Camera-type eye (tissue), 1 donor: ENCODE measurements at places on chromosomes 5 and 9. TPM values are rescaled to one million over a fixed set of nuclear protein-coding genes. Genes with fewer than 3 reads are reported as not detected.

Gene TAF11L12
- total RNA-seq: not detected

Gene C5orf52
- not detected for total RNA-seq

Gene CDKN2B
- total RNA-seq: 6.2 TPM

Gene OBP2B
- total RNA-seq: not detected

Gene STC2
- 48.9 TPM for total RNA-seq

Gene SLC22A4
- total RNA-seq: 4.0 TPM

Gene CER1
- 0.88 TPM for total RNA-seq

Gene S1PR3
- 59.5 TPM for total RNA-seq

Gene RFK
- total RNA-seq: 32.6 TPM

Gene AMBP
- not detected for total RNA-seq

Gene THBS4
- total RNA-seq: 217 TPM

Gene DRD1
- total RNA-seq: 6.8 TPM

Gene HSPB3
- total RNA-seq: 19.3 TPM

Gene TMEFF1
- total RNA-seq: 29.2 TPM

Gene SAXO1
- total RNA-seq: 0.05 TPM

Gene CCDC152
- 6.1 TPM for total RNA-seq

Gene COL15A1
- 92.2 TPM for total RNA-seq
